ENCODE measurements at places on chromosomes 6 and 20.

- DNase-seq = no peak
Measured at GRCh38 chr6:166605752-166606151, 19.3 kb upstream of the RAMACL start.

- no peak for DNase-seq
Measured at GRCh38 chr6:134511984-134512683, 194.2 kb upstream of the SGK1 start.

GRCh38 chr20:37714978-37715672 lies 21.3 kb downstream of the CTNNBL1 start:
- DNase-seq = no peak

- peak; percentile 70 for DNase-seq
Measured at GRCh38 chr6:155228546-155229166, 35.2 kb upstream of the CLDN20 start.

DNA sequence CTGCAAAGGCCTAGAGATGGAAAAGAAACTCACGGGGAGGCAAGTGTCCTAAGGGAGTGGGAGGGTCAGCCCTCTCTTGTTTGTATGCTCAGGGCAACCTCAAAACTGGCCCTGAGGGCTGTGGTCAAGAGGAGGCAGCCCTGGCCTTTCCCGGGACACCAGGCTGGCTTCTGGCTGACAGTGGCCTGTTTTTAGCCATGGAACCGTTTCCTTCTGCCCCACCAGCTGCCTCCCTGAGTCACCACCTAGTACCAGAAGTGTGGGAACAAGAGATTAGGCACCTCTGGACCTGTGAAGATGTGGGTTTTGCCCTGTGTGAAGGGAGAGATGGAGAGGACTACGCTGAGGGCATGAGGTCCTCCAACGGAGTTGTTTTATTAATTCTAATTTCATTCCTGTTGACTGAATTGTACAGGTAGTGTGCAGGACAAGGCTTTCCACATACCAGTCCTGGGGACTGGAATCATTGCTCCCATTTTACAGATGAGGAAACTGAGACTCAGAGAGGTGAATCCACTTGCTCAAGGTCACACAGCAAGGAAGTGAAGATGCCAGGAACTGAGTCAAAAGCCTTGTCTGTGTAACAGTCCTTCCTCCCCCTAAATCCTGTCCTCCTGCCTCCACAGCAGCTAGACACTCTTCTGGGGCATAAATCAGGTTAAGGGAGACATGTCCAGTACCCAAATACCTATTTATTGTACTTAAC lies 5.5 kb downstream of the FOXS1 start:
- no peak for DNase-seq

DNA sequence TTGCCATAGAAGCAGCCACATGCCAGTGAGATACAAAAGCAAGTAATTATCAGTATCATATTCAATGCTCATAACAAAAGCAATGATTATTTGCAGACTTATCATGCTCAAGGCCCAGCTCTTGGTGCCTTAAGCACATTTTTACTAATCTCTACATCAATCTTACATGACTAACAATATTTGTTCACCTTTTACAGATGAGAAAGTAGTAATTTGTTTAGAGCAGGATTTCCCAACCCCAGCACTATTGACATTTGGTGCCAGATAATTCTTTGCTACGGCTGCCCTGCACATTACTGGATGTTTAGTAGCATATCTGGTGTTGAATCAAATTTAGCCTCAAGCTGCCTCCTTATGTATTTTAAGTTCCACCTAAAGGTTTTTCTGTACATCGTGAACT lies 19.0 kb upstream of the DOK5 start:
- DNase-seq = no peak

DNA sequence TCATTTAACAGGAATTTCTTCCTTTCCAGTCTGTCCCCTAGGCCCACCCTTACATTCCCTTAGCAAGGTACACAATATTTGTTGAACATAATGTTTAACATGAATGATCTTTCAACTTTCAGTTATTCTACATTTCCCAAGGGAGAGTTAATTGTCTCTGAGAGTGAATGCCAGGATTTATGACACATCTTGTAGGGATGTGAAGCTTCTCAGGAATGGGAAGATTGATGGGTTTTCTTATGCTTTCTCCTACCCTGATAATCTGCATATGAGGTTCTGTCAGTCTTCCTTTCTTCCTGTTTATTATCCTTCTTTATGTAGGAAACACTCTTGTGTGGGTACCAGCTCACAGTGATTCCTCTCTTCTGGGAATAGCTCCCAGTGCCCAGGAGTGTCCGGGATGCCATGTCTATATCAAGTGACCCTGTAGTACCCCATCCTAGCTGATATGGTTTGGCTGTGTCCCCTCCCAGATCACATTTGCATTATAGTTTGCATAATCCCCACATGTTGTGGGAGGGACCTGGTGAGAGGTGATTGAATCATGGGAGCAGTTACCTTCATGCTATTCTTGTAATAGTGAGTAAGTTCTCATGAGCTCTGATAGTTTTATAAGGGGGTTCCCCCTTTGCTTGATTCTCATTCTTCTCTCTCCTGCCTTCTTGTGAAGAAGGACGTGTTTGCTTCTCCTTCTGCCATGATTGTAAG lies 7.1 kb upstream of the FYN start:
- DNase-seq = peak; percentile 28

GRCh38 chr20:10671221-10671918 lies 2.4 kb downstream of the JAG1 start:
- peak; percentile 87 for DNase-seq

GRCh38 chr6:158910484-158911440 lies 89.2 kb downstream of the RSPH3 start:
- no peak for DNase-seq

DNA sequence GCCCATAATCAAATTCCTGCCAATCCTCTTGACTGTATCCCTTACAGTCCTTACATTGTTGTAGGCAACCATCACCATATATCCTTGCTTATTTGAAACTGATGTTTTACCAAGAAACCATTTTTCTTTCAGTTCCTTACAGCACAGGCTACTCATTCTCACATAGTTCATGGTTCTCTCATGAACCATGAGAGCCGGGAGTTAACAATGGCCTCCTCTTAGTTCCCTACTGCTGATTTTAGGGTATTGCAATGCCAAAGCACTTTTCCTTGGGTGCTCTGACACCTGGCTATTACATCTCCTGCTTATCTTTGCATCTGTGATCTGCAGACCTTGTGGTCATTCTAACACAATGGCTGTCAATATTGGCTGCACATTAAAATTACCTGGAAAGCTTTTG lies 133.4 kb downstream of the MYB start:
- no peak for DNase-seq

DNA sequence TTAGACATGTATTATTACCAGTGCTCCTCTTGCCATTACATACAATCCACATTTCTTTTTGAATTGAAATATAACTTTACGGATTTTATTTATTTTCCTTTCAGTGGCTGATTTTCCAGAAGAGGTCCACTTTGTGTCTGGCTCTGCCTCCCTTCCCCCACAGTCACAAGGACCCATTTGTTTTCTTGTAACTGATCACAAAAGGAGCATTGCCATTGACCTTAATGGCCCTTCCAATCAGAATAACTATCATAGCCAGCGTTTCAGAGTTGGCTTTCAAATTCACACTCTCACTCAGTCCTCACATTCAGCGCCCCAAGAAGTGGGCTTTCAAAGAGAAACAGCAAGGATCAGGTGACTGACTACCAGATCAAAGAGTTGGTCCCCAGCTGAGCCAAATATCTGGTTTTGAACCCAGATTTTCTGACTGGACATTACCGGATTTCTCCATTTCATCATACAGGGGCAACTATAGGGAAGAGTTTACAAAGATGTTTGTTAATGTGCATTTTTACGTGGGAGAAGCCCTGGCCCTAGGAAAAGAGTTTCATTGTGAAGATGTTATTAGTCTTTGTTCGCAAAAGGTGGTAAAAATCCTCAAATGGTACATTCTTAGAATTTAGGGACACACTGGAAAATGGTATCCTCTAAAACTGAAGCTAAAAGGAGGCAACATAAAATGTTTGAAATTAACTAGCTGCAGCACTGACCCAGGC lies 2.0 kb upstream of the SLC22A23 start:
- no peak for DNase-seq

DNA sequence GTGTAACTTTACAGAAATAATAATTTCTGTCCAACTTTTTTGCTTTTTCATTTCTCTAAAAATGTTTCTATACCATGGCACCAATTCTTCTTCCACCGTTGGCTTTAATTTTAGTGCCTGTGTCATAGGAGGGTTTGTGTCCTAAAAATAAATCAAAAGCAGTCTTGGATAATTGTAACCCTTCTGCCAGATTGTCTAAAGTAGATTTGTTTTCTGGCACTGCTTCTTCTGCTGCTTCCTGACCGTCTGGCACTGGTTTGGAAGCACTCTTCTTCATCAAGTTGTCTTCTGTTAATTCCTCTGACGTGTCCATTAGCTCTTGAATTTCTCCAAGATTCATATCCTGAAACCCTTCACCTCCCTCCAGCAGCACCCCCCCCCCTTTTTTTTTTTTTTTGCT lies 33.1 kb downstream of the SCAF8 start:
- DNase-seq = no peak

GRCh38 chr6:5442916-5443315 lies 181.6 kb downstream of the FARS2 start:
- DNase-seq = no peak

DNA sequence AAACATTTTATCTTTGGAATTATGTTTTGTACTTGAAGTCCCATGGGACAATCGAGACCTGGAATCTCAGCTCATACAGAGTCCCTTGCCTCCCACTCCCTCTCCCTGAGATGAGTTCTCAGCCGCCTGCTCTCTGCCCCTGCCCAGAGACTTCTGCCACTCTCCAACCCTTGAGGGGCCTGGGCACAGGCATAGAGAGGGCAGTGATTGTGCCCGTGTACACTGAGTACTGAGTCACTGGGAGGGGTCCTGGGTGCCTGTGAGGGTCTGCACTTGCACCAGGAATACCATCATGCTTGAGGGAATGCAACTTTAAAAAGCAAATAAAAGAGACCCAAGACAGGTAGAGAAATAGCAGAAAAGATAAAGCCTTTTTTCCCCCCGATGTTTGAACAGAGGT lies 453.8 kb upstream of the HS3ST5 start:
- DNase-seq = no peak

GRCh38 chr6:132214716-132215115 lies 186.6 kb downstream of the MOXD1 start:
- no peak for DNase-seq

DNA sequence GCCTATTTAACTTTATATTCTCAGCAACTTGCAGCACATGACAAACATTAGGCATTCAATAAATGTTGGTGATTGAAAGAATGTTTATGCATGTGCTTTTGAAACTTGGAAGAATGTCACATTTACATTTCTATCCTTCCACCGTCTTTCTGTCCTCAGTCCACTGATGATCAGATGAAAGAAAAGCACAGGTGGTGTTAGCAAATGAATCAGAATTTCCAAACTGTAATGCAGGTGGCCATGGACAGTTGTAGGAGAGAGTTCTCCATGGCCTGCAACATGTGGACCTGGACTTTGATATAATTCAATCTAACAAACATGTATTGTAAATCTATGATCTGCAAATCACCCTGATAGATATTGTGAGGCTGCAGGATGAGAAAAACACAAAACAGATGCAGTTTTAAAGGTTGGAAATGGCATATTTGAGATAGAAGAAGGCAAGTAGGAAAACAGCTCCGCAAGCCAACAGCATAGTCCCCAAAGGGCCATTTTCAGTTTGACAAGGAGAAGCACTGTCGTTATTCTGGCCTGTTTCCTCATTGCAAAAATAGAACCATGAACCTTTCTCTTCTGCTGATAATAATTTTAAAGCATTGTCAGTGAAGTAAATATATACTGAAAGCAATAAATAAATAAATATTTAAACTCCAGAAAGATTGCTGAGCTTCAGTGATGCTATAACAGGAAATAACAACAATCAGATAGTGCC lies 119.4 kb downstream of the AIG1 start:
- no peak for DNase-seq

DNA sequence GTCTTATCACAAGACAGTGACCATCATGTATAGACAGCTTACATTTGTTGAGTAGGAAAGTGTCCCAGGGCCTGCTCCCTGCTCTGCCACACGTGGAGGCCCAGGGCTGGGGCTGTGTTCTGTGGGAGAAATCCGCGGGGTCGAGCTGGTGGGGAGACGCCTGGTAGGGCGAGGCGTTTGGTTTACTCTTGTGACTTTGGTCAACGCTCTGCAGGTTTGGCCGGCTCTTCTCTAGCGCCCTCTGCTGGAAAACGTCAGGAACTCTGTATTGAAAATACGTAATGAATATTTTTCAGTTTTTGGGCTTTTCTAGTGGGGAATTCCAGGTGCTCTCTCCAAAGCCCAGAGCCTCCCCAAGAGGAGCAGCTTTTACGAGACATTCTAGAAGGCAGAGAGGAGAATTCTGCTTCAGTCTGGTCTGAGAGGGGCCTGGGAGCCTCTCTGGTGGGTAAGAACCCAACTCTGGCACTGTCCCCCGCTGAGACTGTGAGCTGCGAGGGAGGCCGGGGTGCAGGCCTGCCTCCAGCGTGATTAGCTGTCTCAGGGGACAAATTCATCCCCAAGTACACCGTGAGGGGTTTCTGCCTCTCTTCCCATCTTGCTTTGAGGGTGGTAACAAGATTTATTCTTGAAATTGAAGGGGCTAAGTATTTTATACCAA lies 112.6 kb upstream of the RALGAPA2 start:
- DNase-seq = peak; percentile 59

Measured in GM03348 (cell line).